ENCODE measurements at places on chromosomes 13 and 19.
A peak's percentile ranks its signal among the peaks of the same experiment; 100 is the strongest.

DNA sequence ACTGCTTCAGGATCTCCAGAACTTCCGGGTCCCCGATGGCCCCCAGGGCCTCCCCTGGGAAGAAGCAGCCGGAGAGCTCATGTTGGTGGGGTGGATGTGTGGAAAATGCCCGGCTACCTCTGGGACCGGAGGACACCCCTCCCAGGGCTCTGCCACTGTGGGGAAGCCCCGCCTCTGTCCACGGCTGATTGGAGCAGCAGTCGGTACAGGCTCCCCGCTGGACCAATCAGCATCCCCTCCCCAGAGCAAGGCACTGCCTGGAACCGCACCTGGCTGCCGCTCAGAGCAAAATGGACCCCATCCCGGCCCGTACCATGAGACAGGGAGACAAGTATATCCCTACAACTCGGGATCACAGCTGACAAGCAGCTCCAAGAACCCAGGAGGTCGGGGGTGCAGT is 6.4 kb downstream of the DOHH start:
- DNase-seq, result peak; percentile 61

DNA sequence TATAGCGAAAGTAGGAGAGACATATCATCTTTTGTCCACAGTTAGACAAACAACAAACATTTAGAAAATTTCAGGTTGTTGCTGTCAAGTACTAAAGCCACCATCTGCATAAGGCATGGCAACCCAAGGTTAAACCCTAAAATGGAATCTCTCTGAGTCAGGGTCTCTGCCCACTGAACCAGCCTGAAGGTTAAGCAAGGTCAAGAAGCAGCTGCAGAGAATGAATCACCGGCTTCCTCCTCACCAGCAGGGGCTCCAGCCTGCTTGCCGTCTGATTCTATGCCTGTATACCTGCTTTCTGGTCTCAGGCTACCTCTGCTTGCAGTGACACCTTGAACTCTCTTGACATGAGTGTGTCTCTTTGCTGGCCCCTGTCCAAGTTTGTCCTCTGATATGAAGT is 726.2 kb upstream of the SGCG start:
- no peak for DNase-seq

- DNase-seq, result no peak
Observed at GRCh38 chr13:48490241-48490640, 42.6 kb downstream of the RCBTB2 start.

- no peak for DNase-seq
Observed at GRCh38 chr13:97130190-97130589, 91.9 kb upstream of the MBNL2 start.

- no peak for DNase-seq
Observed at GRCh38 chr19:8392017-8392591, 1.9 kb downstream of the RAB11B start.

DNA sequence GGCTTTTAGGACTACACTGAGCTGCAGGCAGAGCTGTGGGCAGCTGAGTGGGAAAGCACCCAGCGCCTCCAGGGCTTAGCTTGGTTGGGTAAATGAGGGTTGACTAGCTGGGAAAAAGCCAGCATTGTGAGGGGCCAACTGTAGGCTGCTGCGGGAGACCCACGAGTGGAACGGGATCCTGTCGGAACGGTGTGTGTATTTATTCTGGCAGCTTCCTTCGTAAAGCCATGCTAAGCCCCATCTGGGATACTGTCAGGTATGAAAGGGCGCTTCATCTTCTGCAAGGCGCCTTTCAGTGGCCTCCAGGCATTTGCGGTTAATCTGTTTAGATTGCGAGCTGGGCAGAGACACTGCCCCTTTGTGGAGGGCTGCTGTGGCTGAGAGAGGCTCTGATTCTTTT is 39.5 kb upstream of the CNMD start:
- DNase-seq, result no peak

GRCh38 chr19:46713781-46714443 is 3.0 kb downstream of the PRKD2 start:
- DNase-seq, result peak; percentile 81

- no peak for DNase-seq
Observed at GRCh38 chr19:45663800-45664199, 4.2 kb upstream of the GIPR start.

DNA sequence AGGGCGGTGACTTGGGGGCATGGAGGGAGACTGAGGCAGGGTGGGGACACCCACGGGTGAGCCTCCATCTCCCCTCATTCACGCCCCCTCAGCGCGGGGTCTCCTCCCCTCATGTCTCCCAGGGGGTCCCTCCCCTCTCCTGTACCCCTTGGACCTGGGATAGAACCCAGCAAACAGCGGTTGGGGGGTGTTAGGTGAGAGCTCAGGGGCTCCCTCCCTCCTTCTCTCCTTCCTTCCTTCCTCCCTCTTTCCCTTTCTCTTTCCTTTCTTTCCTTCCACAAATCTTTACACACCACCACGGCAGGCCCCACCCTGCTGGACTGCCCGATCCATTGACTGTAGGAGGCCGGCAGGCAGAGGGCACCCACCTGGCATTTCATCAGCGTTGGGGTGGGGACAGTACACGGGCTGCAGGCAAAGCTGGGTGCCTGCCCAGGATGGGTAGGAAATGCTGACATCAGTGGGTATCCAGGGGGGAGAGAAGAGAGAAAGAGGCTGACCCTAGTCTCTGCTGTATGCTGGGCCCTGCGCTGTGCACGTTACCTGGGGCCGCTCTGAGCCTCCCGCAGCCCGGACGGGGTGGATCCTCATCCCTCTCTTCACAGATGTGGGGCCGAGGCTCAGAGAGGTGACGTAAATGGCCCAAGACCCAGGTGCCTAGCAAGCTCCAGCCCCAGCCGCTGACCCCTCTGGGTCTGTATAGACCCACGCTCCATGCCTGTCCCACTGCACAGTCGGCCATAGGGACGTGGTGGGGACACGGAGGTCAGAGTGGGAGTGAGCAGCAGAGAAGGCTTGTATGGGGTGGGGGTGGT is 3.5 kb downstream of the SSC5D start:
- no peak for DNase-seq

DNA sequence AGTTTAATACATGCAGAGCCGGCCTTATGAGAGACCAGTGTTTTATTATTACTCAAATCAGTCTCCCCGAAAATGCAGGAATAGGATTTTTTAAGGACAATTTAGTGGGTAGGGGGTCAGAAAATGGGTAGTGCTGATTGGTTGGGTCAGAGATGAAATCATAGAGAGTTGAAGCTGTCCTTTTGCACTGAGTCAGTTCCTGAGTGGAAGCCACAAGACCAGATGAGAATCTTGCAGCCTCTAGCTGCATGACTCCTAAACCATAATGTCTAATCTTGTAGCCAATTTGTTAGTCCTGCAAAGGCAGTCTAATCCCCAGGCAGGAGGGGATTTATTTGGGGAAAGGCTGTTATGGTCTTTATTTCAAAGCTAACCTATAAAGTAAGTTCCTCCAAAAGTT is 1163.9 kb downstream of the DIAPH3 start:
- no peak for DNase-seq

GRCh38 chr19:29016926-29017760 is 195.8 kb downstream of the UQCRFS1 start:
- no peak for DNase-seq

DNA sequence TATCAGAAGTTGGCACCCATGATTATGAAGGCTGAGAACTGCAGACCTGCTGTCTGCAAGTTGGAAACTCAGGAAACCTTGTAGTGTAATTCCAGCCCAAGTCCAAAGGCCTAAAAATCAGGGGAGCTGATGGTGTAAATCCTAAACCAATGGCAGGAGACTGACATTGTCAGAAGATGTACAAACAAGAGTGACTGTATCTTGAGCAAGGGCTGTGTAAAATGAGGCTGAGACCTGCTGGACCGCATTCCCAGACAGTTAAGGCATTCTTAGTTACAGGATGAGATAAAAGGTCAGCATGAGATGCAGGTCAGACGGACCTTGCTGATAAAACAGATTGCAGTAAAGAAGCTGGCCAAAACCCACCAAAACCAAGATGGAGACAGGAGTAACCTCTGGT is 147.7 kb downstream of the COG6 start:
- no peak for DNase-seq

DNA sequence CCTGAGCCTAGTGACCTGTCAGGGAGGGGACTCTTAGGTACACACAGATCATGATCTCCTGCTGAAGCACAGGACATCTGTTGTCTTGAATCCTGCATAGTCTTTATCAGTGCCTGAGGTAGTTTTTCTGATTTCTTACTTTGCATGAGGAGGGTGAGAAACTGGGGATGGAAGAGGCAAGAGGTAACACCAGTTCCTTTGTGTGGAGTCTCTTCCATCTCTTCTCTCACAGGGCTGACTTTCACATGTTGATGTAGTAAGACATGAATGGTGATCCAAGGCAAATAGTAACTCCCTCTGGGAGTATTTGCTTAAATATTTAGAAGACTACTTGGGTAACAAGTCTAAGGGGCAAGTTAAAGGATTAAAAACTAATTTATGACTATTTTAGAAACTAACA is 9.5 kb downstream of the NBEA start:
- no peak for DNase-seq

DNA sequence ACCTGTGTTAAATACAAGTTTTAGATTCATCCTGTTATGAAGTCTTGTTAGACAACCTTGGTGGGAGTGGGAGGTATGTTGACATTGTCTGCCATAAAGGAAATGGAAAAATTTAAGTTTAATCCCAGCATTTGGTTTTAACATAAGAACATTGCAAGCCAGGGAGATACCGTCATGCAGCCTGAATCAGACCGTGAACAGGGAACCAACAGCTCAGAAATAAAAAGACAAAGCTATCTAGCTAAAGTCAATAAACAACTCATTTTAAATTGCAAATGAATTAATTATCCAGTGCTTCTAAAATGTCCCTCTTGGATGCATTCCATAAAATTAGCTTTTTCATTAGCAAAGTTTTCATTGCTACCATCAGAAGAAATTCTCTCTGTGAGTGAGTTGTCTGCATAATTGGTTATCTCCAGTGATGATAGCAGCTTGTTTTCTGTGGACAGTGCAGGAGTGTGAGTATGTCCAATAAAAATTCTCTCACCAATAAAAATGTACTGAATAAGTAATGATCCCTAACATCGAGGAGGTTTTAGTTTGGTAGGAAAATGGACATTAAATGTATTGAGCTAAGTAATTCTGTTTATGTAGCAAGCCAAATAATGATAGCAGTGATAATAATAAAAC is 170.6 kb upstream of the TMTC4 start:
- DNase-seq, result no peak

DNA sequence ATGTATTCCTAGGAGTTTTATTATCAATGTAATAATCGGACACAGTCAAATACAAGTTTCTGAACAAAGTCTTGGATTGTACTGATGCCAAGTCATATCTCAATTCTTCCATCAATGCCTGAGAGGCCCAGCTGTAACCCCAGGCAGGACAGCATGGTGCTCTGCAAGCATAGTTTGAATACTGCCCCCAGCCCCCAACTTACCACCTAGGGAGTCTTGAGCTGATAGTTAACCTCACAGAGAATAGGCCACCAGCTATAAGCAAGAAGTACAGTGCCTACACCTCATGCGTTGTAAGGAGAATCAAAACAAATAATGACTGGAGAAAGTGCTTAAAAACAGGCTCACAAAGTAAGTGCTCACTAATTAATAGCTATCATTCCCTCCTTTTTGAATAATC is 2.7 kb downstream of the PROSER1 start:
- no peak for DNase-seq

DNA sequence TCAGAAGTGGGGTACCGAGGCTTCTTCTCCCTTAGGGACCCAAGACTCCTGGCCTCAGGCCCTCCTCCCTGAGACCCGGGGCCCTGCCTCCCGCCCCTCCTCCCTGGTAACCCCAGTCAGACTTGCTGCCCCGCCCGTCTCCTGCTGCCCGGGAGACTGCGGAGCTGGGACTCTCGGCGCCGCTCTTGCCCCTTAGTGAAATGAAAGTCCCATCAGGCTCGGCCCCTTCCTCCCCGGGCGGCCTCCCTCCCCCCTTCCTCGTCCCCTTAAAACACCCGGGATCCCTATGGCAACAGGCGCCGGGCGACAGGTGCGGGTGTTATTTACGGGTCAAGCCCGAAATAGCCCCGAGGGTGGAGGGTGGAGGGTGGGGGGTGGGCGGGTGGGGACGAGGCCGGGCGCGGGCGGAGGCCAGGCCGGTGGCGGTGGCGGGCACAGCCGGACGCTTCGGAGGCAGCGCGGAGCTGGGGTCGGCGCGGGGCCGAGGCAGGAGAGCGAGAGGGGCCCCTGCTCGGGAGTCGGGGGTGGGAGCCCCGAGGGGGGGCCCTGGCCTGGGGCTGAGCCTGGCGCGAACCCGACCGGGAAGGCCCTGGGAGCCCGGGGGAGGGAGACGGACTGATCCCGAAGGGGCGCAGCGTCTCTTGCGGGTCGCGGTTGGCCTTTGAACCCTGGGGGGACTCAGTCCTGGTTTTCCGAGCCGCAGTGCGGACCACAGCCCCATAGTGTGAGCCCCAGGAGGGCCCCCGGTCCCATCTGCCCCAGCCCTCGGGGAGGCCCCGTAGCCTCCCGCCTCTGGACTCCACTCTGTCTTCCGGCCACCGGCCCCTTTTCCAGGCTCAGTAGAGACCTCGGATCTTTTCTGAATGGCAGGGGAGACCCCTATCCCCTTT is at the start of gene CACNG6:
TSS of gene CACNG6 (plus strand) at position 414 of the 890 bp plus-strand sequence. CDS start 1,241 bp downstream, outside the sequence.
- no peak for DNase-seq

GRCh38 chr13:96314974-96315373 is 225.1 kb downstream of the HS6ST3 start:
- DNase-seq, result no peak

GRCh38 chr19:15303105-15303780 is 29.1 kb downstream of the BRD4 start:
- no peak for DNase-seq

GRCh38 chr19:55539090-55539984 is 2.4 kb upstream of the SBK2 start:
- no peak for DNase-seq

DNA sequence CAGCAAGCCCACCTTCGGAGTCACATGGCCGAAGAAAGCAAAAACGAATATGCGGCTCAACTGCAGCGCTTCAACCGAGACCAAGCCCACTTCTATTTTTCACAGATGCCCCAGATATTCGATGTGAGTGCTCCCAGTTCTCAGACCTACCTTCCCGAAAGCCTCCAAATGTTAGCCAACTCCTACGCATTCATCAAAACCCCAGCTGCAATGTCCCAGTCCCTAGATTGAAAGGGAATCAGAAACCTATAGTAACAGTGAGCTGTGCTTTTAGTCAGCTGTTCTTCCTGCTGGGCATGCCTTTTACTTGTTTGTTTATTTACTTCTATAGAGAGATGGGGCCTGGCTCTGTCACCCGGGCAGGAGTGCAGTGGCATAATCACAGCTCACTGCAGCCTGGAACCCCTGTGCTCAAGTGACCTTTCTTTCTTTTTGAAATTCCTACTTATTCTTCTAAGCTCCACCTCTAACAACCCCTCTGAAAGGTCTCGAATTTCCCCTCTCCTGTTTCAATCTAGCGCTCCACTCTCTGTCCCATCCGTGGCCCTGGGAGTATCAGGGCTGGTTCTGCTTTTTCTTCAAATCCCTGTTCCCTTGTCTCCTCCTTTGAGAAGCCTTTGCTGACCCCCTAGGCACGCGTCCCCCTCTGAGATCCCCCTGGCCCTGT is 4.4 kb downstream of the TRIP10 start:
- no peak for DNase-seq

- no peak for DNase-seq
Observed at GRCh38 chr13:47337781-47338507, 441.1 kb upstream of the HTR2A start.

DNA sequence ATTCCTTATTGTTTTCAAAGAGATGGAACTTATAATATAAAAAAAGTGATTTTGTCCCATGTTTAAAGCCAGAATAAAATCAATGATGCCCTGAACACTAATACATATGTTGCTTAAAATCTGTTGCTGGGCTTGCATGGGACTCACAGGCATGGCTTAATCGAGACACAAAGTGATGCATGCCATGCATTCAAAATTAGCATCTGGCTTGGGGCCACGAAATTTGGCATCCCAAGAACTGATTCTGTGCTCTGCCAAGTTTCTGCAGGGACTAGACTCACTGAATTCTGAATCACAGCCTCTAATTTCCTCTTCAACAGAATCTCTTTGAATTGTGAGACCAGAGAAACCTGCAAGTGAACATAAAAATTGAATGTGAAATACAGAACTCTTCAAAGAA is 109.2 kb downstream of the PCDH17 start:
- no peak for DNase-seq
